ENCODE measurements at places on chromosomes 13 and 19.
A peak's percentile ranks its signal among the peaks of the same experiment; 100 is the strongest.

DNA sequence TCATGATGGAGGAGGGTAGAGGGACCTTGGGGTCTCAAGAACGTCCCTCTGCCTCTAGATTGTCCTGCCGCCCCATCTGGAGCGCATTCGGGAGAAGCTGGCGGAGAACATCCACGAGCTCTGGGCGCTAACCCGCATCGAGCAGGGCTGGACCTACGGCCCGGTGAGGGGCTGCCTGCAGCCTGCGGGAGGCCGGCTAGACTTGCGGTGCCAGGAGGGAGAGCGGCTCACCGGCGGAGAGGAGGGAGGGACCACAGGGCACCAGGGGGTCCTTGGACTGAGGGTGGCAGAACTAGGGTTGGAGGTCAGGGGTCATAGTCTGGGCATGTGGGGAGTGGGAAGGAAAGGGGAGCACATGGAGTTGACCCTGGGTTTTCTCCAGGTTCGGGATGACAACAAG, 29.9 kb downstream of the RYR1 start:
- no peak for DNase-seq

DNA sequence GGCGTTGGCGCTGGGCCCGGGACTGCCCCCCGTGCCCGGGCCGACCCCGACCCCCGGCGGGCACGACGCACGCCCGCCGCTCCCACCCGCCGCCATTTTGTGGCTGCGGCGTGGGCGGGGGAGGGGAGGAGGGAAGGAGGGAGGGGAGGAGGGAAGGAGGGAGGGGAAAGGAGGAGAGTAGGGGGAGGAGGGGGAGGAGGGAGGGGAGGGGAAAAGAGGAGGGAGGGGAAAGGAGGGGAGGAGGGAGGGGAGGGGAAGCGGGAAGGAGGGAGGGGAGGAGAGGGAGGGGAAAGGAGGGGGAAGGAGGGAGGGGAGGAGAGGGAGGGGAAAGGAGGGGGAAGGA, at the start of gene BTBD2:
TSS of gene BTBD2 (minus strand) at position 107 of the 343 bp plus-strand sequence. CDS start at position 96, 11 bp downstream.
- DNase-seq: peak; percentile 61

DNA sequence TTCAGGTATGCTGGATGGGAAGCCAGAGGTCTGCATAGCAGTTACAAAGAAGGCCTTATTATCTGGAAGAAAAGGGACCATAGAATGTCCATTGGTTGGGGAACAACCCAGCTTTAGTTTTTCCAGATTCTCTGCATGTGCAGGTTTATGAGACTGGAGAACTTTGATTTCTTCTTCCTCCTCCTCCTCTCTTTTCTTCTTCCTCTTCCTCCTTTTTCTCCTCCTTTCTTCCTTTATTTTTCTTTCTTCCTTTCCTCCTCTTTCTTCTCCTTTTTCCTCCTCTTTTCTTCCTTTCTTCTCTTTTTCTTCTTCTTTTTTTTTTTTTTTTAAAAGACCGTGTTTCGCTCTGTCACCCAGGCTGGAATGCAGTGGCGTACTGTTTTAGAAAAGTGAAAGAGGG, 30.9 kb downstream of the EPN1 start:
- DNase-seq: no peak

GRCh38 chr19:8151767-8152035, 2.3 kb upstream of the FBN3 start:
- DNase-seq: no peak

All from NCI-H1417 (cell line).